Mammary epithelial cell (primary cell): ENCODE measurements at places on chromosomes 5 and 9. TPM values are rescaled to one million over a fixed set of nuclear protein-coding genes. Genes with fewer than 3 reads are reported as not detected.

- DNase-seq = no peak
These were observed 80.0 kb upstream of the TGFBR1 start for GRCh38 chr9:99024959-99025358.

The CDC42SE2 gene
- 18.0 TPM for polyA plus RNA-seq

DNA sequence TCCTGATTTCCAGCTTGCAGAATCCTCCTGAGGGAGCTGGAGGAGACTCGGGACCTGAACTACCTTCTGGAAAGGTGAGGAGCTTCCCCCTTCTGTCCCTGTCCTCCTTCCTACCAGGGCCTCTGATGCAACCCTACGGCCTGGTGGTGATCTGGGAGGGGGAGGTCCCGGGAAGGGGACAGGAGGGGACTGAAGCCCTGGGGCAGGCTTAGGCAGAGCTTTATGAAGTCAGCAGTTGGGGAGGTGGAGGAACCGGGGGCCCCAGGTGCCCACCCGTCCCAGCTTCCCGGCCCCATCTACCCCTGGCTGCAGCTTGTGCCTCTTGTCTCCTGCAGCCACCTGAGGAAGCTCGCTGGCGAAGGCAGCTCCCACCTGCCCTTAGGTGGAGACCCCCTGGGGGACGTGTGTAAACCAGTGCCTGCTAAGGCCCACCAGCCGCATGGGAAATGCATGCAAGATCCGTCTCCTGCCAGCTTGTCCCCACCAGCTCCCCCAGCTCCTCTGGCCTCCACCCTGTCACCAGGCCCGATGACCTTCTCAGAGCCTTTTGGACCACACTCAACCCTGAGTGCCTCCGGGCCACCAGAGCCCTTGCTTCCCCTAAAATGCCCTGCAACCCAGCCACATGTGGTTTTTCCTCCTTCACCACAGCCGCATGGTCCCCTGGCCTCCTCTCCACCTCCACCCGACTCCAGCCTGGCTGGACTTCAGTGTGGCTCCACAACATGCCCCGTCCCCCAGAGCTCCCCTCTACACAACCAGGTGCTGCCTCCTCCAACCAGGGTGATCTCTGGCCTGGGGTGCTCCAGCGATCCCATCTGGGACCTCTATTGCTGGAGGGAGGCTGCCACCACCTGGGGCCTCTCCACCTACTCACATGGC is 2.1 kb downstream of the SPATA31E1 start:
- DNase-seq = no peak

DNA sequence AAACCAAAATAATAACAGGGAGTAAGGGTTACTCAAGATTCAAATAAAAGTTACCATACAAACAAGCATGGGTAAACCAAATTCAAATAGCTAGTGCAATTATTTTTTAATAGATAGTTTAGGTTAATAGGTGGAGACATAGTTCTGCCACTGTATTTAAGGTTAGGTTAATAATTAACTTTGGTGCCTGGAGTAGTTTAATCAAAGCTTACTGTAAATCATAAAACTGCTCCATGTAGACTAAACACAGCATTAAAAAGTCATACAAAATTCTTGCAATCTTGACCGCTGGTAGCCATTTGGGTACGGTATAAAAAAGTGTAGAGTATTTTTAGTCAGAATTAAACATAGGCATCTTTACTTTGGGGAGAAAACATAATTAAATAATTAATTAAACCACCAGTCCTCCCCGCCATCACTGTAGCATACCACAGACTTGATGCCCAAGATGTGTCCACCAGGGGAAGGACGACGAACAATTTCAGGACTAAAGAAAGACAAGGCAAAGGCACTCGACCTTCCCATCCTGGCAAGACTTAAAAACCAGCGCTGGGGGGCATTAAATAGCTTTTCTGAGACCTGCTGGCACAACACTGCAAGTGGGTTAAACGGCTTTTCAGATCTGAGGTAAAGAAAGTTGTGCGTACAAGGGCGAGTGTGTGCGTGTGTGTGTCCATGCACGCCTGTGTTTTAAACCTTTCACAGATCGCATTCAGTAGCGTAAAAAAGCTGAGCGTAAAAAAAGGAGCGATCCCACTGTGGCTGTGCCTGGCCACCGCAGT is 2.9 kb downstream of the SEMA6A start:
- DNase-seq = no peak

The YIPF5 gene
- polyA plus RNA-seq = 57.4 TPM

- no peak for DNase-seq
These were observed 2.9 kb upstream of the ARHGEF28 start for GRCh38 chr5:73623060-73623459.

DNA sequence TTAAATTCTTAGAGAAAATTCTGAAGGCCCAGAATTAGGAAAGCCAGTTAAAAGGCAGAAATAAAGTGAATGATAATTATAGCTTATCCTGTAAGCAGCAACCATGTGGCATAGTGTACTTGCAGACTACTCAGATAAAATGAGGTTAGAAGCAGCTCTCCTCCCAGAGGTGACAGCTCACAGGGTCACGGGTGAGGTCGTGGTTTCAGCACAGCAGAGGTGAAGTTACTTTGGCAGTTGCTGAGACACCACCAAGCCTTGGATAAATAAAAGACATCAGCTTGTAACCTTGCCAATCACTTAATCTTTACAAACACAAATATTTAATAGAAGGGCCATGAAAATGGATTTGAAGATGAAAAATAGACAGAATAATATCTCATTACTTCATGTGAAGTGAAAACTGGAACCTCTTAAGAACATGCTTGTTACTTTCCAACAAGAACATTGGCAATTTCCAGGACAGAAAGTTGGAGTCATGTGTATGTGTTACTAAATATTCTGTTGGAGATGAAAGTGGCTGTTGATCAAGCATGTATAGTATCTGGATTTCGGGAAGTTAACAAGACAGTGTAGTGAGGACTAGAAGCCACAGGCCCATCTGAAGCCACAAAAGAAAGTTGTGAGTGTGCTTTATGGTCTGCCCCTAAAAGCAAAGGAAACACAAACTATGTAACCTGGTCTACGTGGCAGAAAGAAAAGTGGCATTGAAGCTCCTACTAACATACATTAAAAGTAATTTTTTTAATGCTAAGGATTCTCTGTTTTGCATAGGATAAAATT is 134.4 kb downstream of the ERCC6L2 start:
- DNase-seq = peak; percentile 14

GRCh38 chr5:115257981-115258380 is 4.7 kb downstream of the PGGT1B start:
- no peak for DNase-seq

DNA sequence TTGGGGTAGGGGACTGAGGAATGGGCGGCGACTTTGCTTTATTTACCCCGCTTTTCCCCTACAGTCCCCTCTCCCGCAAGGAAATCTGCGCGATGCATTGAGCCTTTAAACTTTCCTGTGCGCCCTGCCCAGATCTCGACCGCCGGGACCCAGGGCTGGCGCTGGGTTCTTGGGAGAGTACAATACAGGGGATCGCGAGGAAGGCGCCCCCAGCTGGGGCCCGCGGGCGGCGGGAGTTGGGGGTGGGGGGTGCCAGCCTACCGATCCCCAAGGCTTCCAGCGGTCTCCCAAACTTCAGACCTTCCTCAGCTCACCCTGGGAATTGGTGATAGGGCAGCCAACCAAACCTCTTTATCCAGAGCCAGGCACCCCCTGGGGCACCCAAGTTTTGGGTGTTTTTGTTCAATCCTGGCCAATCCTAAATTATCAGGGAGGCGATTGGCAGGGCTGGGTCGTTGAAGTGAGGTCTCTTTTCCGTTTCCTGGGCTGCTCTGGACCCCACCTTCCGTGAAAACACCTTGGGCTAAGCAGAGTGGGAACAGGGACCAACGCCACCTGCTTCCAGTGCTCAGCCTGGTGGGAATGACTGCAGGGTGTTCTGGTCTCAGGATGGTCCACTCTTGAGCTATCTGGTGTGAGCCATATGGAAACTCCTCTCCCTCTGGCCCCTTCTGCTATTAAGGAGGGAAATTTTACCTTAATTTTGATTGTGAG is 51.4 kb upstream of the DAB2IP start:
- no peak for DNase-seq
